ENCODE measurements at places on chromosomes 3 and 15.

- DNase-seq: no peak
Observed at GRCh38 chr3:175161291-175161690, 302.2 kb downstream of the NAALADL2 start.

- DNase-seq: no peak
Observed at GRCh38 chr3:134059035-134059601, 29.4 kb upstream of the SLCO2A1 start.

- no peak for DNase-seq
Observed at GRCh38 chr3:161879470-161879869, 382.9 kb downstream of the OTOL1 start.

DNA sequence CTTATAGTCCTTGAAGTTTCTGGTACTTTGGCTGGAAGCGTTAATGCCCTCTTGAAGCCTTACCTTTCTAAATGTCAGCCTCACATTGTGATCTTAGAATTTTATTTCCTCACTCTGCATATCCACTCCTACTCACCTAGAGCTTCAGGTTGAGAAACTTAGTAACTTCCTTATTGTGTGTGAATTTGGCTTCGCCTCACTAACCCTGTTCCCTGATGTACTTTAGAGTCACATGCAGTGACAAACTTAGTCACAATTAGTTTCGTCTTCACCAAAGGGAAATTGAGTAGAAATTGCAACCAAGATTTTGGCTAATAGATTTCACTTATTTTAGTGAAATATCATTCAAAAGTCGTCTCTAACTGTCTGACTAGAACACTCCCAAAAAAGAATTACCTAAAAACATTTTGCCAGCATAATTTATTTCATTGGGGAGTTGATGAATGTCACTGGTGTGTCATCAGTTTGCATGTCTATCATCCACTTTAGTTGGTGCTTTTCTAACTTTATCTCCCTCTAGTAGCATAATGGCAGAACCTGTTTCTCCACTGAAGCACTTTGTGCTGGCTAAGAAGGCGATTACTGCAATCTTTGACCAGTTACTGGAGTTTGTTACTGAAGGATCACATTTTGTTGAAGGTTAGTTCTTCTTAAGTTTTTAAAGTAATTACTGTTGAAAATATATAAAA, 960 bp downstream of the MFN1 start:
- DNase-seq: no peak

DNA sequence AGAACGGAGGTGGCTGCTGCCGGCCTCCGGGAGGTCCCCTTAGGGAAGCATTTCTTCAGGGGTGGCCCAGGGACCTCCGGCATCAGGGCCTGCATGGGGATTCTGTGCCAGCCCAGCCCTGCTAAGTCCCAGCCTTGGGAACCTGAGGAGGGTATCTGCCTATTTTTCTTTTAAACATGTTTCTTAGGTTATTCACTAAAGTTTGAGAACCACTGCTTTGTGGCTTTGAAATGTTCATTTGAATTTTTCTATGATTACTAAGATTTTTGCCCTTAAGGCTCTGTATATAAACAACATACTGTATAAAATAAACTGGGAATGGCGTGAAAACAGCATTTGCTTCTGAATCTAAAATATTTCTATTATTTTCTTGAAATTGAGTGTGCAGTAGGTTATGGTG, 24.4 kb downstream of the FAN1 start:
- no peak for DNase-seq

DNA sequence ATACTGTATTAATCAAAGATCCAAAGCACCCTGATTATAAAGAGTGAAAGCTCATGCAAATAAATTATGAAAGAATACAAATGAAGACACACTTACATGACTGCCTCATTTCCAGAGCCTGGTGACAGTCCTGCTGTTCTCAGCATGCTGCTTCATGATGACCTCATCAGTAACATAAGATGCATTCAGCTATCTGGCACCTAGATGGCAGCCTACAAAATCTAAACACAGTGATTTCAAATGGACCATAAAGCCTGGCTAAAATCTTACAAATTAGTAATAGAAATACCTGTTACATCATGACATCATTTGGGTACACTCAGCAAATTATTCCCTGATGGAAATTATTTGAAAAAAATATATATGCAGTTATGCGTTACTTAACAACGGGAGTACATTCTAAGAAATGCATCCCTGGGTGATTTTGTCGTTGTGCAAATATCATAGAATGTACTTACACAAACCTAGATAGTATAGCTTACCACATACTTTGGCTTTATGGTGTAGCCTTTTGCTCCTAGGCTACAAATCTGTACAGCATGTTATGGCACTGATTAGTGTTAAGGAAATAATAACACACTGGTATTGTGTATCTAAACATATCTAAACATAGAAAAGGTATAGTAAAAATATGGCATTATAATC, 207.2 kb downstream of the EPHA3 start:
- DNase-seq: no peak

- DNase-seq: no peak
Observed at GRCh38 chr3:16908896-16909295, 24.1 kb downstream of the PLCL2 start.
